D721Med (cell line): ENCODE measurements at places on chromosomes 6 and 20.

- no peak for DNase-seq
Observed at GRCh38 chr6:143074101-143074500, 13.4 kb downstream of the AIG1 start.

DNA sequence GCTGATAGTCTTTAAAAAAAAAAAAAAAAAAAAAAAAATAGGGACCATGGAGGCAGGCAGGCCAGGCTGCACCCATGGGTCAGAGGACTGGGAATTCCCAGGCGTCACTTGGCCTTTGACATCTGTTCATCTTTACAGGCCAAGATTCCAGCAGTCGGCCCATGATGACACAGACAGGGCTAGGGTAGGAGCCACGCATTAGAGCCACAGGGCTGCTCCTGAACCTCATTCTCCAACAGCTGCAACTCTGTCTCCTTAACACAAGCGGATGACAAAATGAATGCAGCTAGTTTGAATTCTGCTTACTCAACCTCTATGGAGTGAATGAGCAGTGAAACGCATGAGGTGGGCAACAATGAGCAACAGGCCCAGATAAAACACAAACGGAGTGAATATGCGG is 126.4 kb downstream of the LY86 start:
- DNase-seq = no peak

- no peak for DNase-seq
Observed at GRCh38 chr6:57147955-57148858, 23.9 kb upstream of the BAG2 start.

GRCh38 chr20:39195582-39196021 is 233.5 kb downstream of the DHX35 start:
- DNase-seq = no peak

DNA sequence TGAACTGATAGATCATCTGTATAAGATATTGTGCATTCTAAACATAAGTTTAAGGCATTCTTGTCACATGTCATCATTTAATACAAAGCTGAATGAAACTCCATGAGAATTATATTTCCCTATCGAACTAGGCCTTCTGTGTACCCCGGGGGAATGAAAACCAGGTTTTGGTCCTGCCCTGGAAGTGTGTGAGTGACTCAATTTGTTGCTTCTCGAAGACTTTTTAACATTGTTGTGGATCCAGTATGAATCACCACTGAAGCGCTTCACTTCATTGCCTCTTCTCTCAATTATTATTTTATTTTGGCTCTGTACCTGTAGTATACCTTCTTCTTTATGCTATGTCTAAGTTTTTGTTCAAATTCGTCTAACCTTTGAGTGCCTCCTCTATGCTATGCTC is 150.8 kb downstream of the GRIK2 start:
- no peak for DNase-seq

DNA sequence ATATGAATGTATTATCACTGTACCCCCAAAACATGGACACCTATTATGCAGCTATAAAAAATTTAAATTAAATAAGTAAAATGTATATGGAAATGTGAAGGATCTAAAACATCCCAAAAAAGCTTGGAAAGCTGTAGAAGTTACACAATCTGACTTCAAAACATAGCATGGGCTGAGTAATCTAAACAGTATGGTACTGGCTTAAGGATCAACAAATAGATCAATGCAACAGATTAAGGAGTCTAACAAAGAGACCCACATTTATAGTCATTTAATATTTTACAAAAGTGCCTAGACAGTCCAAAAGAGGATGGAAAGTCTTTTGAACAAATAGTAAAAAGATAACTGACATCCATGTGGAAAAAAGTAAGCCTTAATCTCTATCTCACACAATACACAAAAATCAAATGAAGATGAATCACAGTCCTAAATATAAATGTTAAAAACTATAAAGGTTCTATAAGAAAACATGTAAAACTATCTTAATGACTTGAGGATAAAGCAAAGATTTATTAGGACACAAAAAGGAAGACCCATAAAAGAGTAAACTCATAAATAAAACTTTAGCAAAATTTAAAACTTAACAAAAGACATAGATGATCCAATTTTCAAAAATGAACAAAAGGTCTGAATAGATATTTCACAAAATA is 46.8 kb downstream of the RANBP9 start:
- no peak for DNase-seq

DNA sequence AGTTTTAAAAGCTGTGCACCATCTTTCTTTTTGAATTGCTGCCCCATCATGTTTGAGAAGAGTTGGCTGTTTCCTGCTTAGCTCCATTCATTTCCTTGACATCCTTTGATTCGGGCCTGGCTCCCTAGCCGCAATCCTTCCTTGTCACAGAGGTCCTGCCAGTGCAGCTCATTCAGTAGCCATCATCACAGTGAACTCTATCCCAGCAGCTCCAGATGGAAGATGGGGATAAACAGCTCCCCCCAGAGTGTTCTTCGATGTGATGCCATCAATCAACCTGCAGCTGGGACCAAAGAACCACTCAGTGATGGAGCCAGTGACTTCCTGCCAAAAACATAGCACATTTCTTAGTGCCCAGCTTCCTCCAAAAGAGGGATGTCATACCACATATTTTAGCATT is 158.8 kb downstream of the FRK start:
- DNase-seq = no peak

DNA sequence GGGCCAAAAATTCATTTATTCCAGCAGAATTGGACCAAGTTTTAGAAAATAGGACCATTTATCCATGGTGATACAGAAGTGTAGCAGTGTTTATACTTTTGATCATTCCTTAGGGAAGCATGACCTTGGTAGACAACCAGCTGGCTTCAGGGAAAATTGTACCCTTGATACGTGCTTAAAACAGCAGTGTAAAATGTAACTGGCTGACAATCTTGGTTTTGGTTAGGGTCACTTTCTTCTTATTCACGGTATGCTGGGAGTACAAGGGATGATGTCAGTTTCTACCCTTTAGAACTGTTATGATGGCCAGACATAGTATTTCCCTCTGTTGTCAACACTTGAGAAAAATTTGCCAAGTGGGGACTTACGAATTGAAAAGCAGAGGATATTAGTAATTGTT is 157.1 kb downstream of the BCKDHB start:
- no peak for DNase-seq

DNA sequence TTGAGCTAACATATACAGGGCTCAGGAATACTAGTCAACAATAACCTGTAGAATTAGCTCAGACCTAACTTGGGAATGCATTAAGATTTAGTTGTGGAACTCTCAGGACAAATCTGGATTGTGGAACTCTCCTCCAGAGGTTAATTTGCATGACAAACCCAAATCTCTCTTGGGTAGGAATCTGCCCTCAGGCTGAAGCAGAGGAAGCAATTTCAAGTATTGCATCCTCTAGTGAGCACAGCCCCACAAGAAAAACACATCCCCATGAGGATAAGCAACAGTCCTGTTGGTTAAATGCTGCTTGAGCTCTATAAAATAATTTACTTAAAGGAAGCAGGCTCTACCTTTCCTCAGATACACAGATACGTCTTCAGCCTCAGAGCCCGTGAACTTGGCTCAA is 170.9 kb upstream of the STXBP5 start:
- no peak for DNase-seq

DNA sequence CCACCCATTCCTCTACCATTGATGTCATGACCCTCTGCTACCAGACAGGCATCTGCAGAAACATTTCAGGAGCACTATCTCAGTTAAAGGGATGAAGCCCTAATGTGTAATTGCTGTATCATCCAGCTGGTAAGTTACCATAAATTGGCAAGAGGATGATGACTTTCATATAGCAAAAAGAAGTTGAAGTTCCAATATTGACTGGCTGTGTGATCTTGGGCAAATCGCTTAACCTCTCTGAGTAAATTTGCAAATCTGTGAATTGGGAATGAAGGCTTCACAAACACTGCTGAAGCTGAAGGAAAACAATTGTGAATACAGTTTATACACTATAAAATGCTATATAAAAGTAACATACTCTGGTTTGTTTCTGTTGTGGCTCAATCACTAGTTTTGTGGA is 89.5 kb upstream of the PHACTR1 start:
- no peak for DNase-seq

DNA sequence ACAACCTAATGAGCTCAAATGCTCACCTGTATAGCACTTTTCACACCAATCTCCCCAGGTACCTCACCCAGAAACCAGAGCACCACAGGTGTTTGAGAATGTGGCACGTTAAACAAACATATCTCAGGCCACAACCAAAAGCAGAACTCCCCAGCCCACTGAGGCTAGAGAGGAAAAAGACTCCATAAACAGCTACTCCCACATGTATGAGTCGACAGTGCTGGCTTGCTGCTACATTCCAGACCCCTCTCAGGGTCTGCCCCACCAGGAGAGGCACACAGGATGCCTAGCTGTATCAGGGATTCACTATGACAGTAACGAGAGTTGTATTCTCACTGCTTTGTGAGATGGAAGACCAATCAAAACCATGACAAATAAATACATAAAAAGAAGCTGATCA is 242.6 kb upstream of the ARID1B start:
- DNase-seq = no peak

GRCh38 chr6:69774740-69775584 is 21.8 kb downstream of the LMBRD1 start:
- DNase-seq = no peak

DNA sequence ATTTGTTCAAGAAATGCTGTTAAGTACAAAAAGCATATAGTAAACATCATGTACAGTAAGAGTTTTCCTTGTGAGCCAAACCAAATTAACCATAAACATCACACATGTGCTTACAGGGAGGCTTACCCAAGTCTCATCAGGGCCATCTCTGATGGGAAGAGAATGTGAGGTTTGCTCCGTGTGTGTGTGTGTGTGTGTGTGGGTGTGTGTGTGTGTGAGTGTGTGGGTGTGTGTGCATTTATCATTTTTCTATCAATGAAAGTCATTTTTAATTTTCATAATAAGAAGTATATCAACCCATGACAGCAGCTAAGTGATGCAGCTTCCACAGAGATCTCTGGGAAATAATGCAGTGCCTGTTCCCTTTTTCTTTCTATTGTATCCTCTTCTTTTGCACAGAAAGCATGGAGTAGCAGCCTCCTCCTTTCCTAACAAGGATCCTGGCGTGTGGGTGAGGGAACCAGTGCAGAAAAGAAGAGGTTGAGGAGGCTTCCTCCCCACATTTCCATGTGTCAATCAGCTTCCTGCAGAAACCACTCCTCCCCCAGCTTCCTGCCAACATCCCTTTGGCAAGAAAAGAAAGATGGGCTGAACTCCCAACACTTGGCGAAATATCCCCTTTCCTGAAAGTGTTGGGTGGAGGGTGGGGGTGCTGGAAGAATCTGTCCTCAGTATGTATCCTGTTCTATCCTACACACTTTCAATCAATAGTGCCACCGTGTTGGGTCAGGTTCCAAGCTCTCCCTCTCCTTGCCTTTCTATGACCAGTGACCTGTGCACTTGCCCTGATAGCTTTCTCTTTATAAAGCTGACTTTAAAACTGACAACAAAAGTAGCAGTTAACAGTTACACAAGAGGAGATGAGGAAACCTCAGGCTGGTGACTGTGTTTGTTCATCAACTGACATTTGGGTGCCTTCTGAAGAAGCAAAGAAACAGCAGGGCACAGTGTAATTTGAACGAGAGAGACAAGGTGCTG is 251.8 kb upstream of the CITED2 start:
- DNase-seq = no peak

DNA sequence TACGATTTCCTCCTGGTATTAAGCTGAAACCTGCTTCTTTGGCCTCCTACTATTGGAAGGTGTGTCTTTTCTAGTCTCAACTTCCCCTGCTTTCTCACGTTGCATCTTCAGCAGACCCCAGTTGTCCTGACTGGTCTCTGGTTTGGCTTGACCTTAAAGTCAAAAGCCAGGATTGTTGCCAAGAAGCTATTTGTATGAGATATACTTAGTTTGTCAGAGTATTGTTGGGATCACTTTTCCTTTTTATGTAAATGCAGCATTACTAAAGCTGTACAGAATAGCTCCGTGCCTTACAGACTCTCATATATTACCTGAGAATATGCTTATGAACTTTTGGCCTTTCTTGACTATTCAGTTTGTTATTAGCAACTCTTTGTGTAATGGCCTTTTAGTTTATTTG is 61.1 kb downstream of the TSPYL4 start:
- DNase-seq = no peak

DNA sequence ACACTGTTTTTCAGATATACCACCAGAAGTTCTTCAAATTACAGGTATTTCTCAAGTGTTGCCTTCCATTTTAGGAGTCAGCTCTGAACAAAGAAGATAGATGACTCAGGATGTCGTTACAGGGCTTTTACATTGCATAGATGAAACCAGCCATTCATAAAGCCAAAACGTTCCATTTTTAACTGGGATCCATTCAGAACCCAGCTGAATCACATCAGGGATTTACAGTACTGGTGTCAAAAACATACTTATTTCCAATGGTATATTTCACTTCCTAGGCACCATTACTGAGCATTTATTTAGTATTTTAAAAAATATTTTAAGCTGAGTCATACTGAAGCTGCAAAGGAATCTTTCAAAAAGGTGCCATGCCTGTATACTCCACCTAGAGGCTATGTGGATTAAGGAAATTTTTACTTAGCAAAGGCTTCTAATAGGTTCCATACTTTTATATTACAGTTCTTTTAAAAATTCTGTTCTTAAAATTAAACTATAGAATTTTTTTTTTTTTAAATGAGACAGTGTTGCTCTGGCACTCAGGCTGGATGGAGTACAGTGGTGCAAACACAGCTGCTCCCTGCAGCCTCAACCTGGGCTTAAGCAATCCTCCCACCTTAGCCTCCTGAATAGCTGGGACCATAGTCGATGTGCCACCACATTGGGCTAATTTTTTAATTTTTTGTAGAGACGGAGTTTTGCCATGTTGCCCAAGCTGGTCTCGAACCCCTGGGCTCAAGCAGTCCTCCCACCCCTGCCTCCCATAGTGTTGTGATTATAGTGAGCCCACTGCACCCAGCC is 2.6 kb downstream of the ASF1A start:
- DNase-seq = no peak

- DNase-seq = no peak
Observed at GRCh38 chr6:27321370-27321769, 9.3 kb upstream of the POM121L2 start.

DNA sequence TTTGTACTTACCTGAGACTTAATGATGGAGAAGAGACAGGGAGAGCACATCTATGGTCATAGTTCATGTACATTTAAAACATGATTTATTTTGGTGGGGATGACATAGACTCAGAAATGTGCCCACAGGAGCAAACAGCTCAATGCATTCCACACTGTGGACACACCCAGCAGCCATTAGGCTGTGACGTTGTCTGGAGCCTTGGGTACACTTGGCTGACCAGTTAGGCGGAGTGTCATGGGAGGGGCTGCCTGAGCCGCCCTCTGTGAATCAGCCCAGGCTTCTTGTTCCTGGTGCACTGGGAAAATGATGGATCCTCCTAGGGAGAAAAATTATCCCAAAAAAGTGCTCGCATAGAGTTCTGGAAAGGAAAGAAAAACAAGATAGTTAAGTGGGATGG is 231.0 kb upstream of the GMDS start:
- DNase-seq = no peak

DNA sequence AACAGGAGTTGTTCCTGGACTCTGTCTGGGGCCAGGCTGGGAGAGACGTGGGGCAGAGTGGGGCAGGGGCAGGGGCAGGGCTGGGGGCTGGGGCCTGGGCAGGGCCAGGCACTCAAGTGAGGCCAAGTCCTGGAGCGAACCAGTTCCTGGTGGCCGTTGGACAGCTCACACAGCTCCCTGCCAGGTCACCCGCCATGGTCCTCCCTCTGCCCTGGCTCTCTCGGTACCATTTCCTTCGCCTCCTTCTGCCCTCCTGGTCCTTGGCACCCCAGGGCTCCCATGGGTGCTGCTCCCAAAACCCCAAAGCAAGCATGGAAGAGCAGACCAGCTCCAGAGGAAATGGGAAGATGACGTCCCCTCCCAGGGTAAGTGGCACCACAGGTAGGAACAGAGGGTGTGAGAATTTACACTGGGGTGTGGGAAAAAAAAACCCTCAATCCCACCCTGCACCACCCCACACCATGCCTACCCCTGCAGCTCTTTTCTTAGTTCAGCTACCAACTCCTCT is at the start of gene MCCD1:
TSS of gene MCCD1 (plus strand) at position 142 of the 508 bp plus-strand sequence. CDS start at position 195, 53 bp downstream.
- DNase-seq = no peak
